Panc1 (cell line): ENCODE measurements at places on chromosomes 6 and 20. TPM values are rescaled to one million over a fixed set of nuclear protein-coding genes. Genes with fewer than 3 reads are reported as not detected.

Gene LHFPL5
- total RNA-seq = not detected

Gene TPMT
- total RNA-seq = 9.7 TPM

Gene PSMG4
- 27.0 TPM for total RNA-seq

Gene TBC1D32
- 15.8 TPM for total RNA-seq

Gene DDX27
- 63.4 TPM for total RNA-seq

Gene ANKRD66
- total RNA-seq = not detected

Gene KCNG1
- 7.4 TPM for total RNA-seq

- no peak overlapping the region for H3K27ac ChIP-seq
- H3K4me1 ChIP-seq = peaks cover 24% of the 10 kb centered on the region
- no peaks in the 10 kb centered on the region for H3K27me3 ChIP-seq
- no peaks in the 10 kb centered on the region for H3K36me3 ChIP-seq
These were observed 138.8 kb downstream of the HIVEP1 start for GRCh38 chr6:12150812-12151432.

DNA sequence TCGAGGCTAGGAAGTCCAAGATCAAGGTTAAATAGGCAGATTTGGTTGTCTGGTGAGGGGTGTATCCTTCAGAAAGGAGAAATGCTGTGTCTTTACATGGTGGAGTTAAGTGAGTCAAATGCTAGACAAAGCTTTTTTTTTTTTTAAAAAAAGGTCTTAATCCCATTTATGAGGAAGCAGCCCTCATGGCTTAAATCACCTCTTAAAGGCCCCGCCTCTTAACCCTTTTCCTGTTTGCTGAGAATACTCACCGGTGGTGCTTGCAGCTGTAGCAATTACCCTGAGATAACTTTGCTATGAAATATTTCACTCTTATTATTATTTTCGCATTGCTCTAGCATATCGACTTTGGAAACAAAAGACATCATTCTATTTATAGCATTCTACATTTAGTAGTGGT is 30.8 kb downstream of the FBXO30 start:
- DNase-seq = no peak
- no peak overlapping the region for H3K27ac ChIP-seq
- no peaks in the 10 kb centered on the region for H3K36me3 ChIP-seq

GRCh38 chr20:61056116-61056515 is 195.9 kb upstream of the CDH4 start:
- no peak overlapping the region for H3K27ac ChIP-seq
- H3K36me3 ChIP-seq = no peaks in the 10 kb centered on the region
- H3K27me3 ChIP-seq = no peaks in the 10 kb centered on the region; the same call in 1 of the 2 replicates
- H3K4me1 ChIP-seq = no peaks in the 10 kb centered on the region
- no peak for DNase-seq

- H3K27ac ChIP-seq = no peak overlapping the region
- no peaks in the 10 kb centered on the region for H3K4me1 ChIP-seq
- H3K4me3 ChIP-seq = no peak overlapping the region
- no peaks in the 10 kb centered on the region for H3K27me3 ChIP-seq
- no peak for DNase-seq
These were observed 21.6 kb downstream of the NAPB start for GRCh38 chr20:23399568-23400241.

- H3K36me3 ChIP-seq = peaks cover 5% of the 10 kb centered on the region; the same call in 1 of the 2 replicates
- no peaks in the 10 kb centered on the region for H3K27me3 ChIP-seq
- H3K4me1 ChIP-seq = peaks cover 10% of the 10 kb centered on the region
- H3K27ac ChIP-seq = peak overlapping the region; percentile 44; the same call in 1 of the 2 replicates
These were observed 2.7 kb upstream of the ZFAND3 start for GRCh38 chr6:37816599-37817375.

GRCh38 chr6:41659935-41660334 is 21.7 kb downstream of the MDFI start:
- H3K4me3 ChIP-seq = no peak overlapping the region
- DNase-seq = no peak
- H3K27ac ChIP-seq = no peak overlapping the region
- peaks cover 3% of the 10 kb centered on the region; the same call in 1 of the 2 replicates for H3K4me1 ChIP-seq
- H3K36me3 ChIP-seq = no peaks in the 10 kb centered on the region
- peaks cover under 1% of the 10 kb centered on the region; the same call in 1 of the 2 replicates for H3K27me3 ChIP-seq

DNA sequence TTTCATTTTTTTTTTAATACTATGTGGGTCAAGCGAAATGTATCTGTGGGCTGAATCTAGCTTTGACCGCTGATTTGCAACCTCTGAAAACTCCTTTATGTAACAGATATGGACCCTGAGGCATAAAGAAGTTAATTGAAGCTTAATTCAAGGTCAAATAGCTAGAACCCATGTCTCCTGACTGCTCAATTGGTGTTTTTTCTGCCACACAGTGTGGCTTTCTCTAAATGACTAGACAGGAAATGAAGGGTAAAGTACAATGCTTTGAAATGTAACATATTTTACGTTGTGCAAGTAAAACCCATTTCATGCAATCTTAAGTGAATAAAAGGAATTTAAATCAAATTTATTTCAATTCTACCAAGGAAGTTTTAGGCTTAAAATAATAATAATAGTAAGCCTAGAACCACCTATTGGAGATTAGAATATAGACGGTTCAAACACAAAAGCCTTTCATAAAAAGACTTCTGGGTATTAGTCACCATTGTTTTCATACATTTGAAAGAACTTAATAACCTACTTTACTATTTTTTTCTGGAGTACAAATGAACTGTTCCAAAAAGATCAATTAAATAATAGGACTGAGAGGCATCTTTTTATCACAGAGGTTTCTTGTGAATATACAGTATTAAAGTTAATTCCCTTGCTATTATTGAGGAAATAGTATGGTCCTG is 279.8 kb downstream of the EPHA7 start:
- H3K4me3 ChIP-seq = no peak overlapping the region
- no peak overlapping the region for H3K27ac ChIP-seq
- H3K27me3 ChIP-seq = no peaks in the 10 kb centered on the region
- no peak for DNase-seq

DNA sequence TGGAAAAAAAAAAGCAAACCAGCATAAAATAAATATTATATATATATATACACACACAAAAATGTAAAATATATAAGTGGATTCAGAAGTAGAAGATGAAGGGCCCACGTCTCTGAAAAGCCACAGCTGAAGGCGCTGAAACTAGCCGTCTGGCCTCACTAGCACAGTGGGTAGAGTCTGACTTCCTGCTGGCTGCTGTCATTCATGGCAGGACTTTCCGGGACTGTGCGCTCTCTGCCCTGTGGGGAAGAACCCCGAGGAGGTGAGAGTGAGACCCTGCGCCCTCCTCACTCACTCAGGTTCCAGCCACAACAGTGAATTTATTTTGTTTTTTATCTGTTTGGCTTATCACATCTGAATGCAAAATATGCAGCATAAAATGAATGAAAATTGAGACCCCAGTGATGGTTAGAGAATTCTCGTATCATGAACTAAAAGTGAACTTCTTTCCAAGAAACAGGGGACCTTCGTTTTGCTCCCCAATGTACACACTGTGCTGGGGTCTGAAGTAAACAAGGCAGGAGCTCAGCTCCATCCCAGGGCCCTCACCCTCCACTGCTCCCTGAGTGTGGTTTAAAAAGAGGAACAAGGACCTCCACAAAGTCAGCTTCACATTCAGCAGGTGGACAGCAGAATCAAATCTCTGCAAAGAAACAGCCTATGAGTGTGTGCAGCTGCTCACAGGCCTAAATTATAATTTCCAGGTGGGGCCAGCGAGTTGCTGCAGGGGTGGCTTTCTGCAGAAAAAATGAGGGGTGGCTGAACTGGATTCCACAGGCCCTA is 1.3 kb upstream of the RAMACL start:
- H3K4me3 ChIP-seq = no peak overlapping the region
- H3K4me1 ChIP-seq = no peaks in the 10 kb centered on the region

- no peak overlapping the region for H3K27ac ChIP-seq
- no peak for DNase-seq
These were observed 47.8 kb upstream of the FRMD1 start for GRCh38 chr6:168126566-168127383.

DNA sequence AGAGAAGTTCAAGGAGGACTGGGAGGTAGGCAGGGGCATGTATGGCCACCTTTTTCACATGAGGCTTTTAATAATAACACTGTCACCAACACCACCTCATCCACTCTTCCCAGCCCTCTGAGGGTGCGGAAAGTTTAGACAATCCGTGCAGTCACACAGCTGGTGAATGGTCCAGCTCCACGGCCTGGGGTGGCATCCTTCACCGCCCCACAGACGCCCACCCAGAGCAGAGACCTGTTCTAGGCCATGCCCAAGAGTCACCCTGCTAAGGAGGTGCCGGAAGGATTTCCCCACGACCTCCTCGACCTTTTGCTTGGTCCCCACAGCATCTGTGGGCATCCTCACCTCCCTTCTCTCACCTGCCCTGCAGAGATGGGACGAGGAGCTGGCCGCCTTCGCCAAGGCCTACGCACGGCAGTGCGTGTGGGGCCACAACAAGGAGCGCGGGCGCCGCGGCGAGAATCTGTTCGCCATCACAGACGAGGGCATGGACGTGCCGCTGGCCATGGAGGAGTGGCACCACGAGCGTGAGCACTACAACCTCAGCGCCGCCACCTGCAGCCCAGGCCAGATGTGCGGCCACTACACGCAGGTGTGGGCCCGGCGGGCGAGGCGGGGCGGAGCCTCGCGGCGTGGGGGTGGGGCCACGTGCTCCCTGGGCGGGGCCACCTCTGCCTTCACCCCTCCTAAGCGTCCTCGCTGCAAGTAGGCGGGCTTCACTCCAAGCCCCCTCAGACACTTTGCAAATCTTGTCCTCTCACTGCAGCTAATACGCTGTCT is 4.4 kb downstream of the PI16 start:
- no peak overlapping the region for H3K27ac ChIP-seq
- peaks cover 8% of the 10 kb centered on the region; the same call in 1 of the 2 replicates for H3K4me1 ChIP-seq
- no peaks in the 10 kb centered on the region for H3K36me3 ChIP-seq
- no peak overlapping the region for H3K4me3 ChIP-seq

DNA sequence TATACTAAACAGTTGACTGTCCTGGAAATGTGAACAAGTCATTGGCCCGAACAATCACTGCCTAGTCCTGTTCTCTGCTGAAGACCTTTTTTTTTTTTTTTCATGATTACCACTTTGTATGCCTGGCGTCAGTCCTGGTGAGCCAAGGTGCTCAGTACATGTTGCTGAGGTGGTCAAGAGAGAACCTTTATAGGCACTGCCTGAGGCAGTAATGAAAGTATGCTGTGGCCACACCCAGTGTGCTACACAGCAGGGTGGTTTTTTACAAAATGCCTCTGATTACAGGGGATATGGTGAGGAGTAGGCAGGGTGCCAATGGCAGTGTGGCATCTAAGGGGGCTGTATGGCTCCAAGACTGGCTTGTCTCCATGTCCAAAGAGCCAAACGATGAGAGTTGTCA is 135.1 kb upstream of the ENPP5 start:
- no peak overlapping the region for H3K4me3 ChIP-seq
- H3K27ac ChIP-seq = no peak overlapping the region
- no peaks in the 10 kb centered on the region for H3K27me3 ChIP-seq
- H3K36me3 ChIP-seq = no peaks in the 10 kb centered on the region

- H3K4me3 ChIP-seq = no peak overlapping the region
- H3K27ac ChIP-seq = no peak overlapping the region
- no peaks in the 10 kb centered on the region for H3K4me1 ChIP-seq
- DNase-seq = no peak
- peaks cover 26% of the 10 kb centered on the region for H3K27me3 ChIP-seq
These were observed 4.2 kb downstream of the SSTR4 start for GRCh38 chr20:23039136-23039875.

DNA sequence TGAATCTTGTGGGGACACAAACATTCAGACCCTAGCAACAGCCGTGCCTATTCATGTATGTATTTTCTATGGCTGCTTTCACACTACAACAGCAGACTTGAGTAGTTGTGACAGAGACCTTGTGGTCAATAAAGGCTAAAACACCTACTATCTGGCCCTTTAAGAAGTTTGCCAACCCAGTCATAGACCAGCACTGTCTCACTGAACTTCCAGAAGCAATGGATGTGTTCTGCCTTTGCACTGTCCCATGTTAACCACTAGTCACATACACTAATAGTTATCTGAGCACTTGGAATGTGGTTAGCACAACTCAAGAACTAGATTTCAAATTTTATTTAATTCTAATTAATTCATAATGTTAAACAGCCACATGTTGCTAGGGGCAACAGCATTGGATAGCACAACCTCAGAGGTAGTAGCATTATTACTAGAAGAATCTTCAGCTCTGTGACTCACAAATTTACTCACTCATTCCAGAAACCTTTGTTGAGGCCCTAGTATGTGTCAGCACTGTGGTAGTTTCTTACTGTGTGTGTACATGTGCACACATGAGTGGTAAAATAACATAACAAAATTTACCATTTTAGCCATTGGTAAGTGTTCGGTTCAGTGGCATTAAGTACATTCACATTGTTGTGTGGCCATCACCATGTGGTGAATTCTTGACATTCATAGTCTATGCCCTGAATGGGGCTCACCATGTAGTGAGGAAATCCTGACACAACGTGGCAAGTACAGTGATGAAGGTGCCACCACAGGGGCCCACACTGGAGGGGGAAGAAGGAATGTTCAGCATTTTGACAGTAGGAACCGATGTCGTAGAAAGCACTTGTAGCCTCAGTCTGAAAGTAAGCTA is 107.3 kb downstream of the CEP57L1 start:
- no peak for DNase-seq
- no peaks in the 10 kb centered on the region for H3K36me3 ChIP-seq
- H3K4me1 ChIP-seq = no peaks in the 10 kb centered on the region
- H3K4me3 ChIP-seq = no peak overlapping the region
- peaks cover 10% of the 10 kb centered on the region; the same call in 1 of the 2 replicates for H3K27me3 ChIP-seq
- H3K27ac ChIP-seq = no peak overlapping the region

GRCh38 chr6:11413117-11413687 is 124.3 kb upstream of the TMEM170B start:
- no peaks in the 10 kb centered on the region for H3K4me1 ChIP-seq
- H3K27me3 ChIP-seq = no peaks in the 10 kb centered on the region
- H3K4me3 ChIP-seq = no peak overlapping the region
- no peak for DNase-seq

DNA sequence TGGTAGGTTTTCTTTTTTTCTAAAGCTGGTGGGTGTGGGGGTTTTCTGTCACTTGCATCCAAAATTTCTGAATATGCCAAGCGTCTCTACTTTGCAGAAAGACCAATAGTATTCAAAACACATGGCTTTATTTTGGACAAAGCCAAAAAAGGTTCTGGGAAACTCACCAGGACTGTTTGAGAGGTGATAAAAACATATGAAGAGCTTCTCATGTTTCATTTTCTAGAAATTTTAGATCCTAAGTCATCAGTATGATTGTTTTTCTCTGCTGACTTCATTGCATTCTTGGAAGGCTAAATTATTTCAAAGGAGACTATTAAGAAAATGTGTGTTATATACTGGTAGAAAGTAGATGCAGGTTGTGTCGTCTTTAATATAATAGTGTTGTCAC is 51.3 kb downstream of the GCLC start:
- no peak overlapping the region for H3K27ac ChIP-seq
- H3K36me3 ChIP-seq = no peaks in the 10 kb centered on the region; the same call in 1 of the 2 replicates
- peak overlapping the region; percentile 21 for H3K4me3 ChIP-seq
- H3K4me1 ChIP-seq = peaks cover 4% of the 10 kb centered on the region; the same call in 1 of the 2 replicates
- no peaks in the 10 kb centered on the region for H3K27me3 ChIP-seq

DNA sequence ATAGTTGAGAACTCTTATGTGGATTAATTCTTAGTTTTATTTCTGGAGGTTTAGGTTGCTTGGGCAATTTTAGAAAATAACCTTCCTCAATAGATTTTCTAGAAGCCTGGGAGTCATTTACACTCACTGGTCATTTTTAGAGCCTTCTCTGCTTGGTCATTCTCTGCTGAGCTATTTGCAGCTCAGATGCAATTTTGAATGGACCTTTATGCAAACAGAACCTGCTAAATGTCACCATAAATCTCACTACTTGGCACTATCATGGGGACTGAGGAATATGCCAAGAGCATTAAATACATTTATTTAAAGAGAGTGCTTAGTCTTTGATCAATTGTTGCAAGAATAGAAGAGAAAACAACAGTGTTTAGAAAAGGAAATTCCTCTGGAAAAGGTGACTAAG is 154.0 kb downstream of the CLVS2 start:
- H3K27ac ChIP-seq = no peak overlapping the region
- no peak for DNase-seq
- no peaks in the 10 kb centered on the region for H3K4me1 ChIP-seq
- H3K4me3 ChIP-seq = no peak overlapping the region
